Stimulated activated CD8-positive, alpha-beta memory T cell treated with anti-CD3 and anti-CD28 coated beads, Interleukin-15, amount 100 ng/mL, for 1 hour (primary cell): ENCODE measurements at places on chromosomes 12 and 14.

GRCh38 chr14:82104013-82104412 lies 570.4 kb upstream of the SEL1L start:
- DNase-seq, result no peak

- DNase-seq, result no peak
These were observed 108.0 kb downstream of the DERA start for GRCh38 chr12:16019136-16019535.

DNA sequence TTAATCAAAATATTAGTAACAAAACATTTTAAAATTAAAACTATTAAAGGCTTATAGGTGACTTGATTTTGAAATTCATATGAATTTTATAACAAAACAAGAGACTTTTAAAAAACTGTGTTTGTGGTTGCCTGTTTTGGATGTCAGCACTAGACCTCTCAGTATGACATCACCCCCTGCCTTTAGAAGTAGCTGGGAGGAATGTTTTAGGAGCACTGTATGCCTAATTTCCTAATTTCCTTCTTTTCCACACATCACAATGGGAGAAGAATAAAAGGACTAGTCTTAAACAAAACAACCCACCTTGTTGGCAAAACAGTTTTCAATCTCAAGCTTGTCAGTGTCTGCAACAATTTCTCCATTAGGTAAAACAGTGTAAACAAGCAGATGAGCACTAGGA lies 48.1 kb upstream of the PZP start:
- no peak for DNase-seq

GRCh38 chr14:85530626-85531025 lies 682 bp downstream of the FLRT2 start:
- no peak for DNase-seq
